Activated CD8-positive, alpha-beta memory T cell treated with anti-CD3 and anti-CD28 coated beads for 1 hour (primary cell): ENCODE measurements at places on chromosomes 6 and 20.

GRCh38 chr6:76810286-76810685 lies 653.0 kb downstream of the HTR1B start:
- DNase-seq: no peak

- no peak for DNase-seq
Observed at GRCh38 chr6:139149383-139149782, 14.5 kb downstream of the HECA start.

DNA sequence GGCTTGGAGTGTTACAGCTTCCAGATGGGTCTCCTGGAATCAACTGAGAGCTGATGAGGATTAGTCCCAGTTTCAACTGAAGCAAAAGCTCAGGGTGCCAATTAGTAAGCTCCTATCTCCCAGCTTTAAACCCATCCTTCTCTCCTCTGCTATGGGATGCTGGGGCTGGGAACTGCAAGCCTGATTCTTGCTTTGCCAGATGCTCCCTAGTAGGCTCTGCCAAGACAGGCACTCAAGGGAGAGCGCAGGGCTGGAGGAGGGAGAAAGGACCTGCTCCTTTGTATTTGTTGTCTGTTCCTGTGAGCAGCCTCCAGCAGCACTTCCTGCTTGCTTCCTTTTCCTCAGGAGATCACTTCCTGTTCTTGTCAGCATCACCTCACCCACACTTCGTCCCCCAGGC lies 309.7 kb downstream of the KIF16B start:
- no peak for DNase-seq

- DNase-seq: no peak
Observed at GRCh38 chr20:52833901-52834300, 138.3 kb upstream of the TSHZ2 start.

DNA sequence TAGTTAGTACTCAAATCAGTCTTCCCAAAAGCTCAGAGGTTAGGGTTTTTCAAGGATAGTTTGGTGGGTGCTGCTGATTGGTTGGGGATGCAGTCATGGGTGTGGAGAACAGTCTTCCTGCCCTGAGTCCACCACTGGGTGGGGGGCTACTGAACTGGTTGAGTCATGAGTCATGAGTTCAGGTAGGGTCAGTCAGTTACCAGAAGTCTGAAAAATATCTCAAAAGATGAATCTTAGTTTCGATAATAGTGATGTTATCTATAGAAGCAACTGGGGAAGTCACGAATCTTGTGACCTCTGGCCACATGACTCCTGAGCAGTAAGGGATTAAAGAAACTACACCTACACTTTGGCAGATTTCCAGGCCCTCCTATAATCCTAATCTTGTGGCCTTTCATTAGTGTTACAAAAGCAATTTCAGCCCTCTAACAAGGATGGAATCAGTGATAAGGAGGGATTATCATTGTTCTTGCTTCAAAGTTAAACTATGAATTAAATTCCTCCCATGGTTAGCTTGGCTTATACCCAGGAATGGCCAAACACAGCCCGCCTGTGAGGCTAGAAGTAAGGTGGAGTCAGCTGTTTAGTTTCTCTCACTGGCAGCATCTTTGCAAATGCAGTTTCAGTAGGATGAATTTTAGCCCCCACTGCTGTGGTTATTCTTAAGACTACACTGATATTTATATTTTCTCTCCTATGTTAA lies 33.3 kb upstream of the NKAIN2 start:
- no peak for DNase-seq

DNA sequence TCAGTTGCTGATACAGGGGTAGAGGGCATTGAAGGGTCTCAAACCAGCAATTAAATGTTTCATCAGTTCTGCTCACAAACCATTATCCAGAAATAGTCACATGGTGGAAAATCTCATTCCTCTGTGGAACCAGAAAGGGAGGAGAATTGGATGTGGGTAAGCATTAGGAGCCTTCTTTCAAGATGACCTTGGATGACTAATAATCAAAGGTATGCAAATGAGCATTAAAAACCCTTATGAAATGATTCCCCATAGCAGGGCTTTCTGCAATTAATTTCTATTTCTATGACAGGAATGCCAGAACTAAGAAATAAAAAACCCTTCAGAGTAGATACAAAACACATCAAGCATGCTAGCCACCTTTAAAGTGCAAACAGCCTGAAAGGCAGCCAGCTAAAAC lies 37.4 kb upstream of the HCRTR2 start:
- no peak for DNase-seq

DNA sequence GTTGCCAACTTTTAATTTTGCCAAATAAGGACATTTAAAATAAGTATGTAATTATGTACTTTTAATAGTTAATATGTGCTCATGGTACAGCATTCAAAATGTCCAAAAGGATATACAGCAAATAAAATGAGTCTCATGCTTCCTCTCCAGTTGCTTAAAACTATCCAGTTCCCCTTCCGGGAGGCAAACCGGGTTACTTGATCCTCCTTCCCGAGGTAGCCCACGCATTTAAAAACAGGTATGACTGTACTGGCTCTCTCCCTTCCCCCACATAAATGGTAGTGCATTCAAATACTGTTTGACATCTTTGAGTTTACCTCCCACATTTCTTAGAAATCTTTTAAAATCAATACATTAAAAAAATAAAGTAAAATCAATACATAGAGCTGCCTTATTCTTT lies 66.4 kb downstream of the PHF20 start:
- DNase-seq: no peak

DNA sequence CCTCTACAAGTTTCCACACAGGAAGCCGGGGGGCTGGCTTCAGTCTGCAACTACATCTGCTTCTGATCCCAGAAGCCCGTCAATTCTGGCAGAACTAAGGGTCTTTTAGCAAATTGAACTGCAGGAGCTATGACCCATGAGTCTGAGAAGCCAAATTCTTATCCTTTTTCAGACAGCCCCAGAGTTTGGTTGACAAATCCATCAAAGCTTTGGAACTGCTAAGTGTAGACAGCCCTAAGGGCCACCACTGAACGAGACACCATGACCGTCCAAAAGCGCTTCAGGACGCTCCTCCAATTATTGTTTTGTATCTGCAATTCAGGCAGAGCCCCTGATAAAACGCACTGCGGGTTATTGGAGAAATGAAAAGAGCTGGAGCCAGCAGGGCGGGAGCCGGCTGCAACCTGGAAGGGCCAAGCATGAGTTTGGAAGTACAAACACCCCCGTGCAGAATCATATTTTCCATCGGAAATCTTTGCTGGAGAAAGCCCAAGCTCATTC lies 67.1 kb downstream of the GNAS-AS1 start:
- DNase-seq: no peak

DNA sequence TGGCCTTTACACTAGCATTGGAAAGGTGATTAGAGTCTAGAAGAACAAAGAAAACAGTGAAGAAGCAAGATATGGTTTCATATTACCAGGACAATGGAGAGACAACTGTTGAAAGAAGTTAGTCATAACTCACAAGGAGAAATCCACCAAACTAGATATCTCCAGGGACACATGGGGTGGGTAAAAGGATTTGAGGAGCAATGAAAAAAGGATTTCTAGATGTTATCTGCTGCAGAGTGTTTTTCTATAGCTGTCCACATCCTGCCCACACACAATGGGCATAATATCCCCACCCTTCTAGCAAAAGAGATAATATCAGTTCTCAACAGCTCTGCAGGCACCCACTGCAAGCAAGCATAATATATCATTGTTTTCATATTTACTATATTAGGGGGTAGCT lies 303.1 kb downstream of the HAO1 start:
- no peak for DNase-seq
